ENCODE measurements at places on chromosomes 12 and 14.

DNA sequence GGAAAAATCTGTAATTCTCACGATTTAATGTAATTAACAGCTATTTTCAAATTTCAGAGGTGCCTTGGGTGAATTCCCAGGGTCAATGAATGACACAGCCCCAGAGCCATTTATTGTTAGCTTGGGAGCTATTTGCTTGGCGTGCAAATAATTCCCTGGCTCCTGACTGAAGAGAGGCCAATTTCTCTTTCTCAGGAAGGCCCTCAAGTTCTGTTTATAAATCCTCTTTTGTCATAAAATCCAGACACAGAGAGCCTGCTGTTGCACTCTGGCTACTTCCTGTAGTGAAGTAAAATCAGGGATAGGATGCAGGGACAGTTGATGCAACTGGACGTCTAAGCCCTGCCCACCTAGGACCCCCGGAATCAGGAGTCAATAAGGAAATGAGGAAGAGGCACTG lies 154.3 kb downstream of the TMX1 start:
- DNase-seq, result no peak

- DNase-seq, result peak; percentile 37
These were observed 19.5 kb upstream of the SPIC start for GRCh38 chr12:101455685-101456084.

DNA sequence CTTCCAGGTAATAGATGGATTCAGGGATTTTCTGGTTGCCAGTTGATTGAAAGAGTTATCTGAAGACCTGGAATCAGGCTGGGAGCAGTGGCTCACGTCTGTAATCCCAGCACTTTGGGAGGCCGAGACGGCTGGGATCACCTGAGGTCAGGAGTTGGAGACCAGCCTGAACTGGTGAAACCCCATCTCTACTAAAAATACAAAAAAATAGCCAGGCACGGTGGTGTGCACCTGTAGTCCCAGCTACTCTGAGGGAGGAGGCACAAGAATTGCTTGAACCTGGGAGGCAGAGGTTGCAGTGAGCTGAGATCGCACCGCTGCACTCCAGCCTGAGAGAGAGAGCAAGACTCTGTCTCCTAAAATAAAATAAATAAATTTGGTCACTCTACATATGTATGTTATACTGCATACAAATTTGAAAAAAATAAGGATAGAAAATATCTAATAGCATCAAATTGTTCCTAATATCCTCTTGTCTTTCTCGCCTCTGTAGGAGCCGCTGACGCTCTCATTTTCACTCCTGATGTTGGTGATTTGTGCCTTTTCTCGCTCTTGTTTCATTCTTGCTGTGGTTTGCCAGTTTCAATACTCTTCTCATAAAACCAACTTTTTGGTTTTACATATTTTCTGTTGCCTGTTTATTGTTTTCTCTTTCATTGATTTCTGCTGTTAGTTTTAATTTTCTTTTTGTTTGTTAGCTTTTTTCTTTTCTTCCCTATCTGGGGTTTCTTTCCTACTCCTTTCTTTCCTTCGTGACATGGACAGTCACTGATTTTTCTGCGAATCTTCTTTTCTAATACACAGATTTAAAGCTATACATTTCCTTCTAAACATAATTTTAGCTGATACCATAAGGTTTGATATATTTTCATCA lies 23.8 kb upstream of the PLD4 start:
- DNase-seq, result no peak

GRCh38 chr12:19404242-19404880 lies 34.9 kb upstream of the AEBP2 start:
- no peak for DNase-seq

All from suppressor macrophage (primary cell).